CD4-positive, alpha-beta T cell (primary cell): ENCODE measurements at places on chromosomes 6 and 20.

DNA sequence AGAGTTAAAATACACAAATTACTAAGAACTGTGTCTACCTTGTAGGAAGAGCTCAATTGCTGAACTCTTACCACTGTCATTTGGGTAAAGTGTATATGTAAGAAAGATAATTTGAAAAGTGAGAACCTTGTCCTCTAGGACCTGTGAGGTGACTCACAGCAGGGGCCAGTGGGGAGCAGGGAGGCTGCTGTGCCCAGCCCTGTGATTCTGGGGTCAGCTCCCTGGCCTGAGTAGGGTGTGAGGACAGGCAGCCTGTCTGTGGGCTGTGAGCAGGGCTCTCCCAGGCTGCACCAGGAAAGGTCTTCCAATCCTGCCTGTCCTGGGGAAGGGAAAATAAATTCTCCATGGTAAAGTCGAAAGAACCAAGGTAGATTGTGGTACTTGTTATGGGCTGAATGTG is 27.3 kb upstream of the SIRPG start:
- peaks cover 31% of the 10 kb centered on the region for H3K4me1 ChIP-seq
- peak overlapping the region; percentile 66 for H3K27ac ChIP-seq
- no peaks in the 10 kb centered on the region for H3K36me3 ChIP-seq
- H3K4me3 ChIP-seq = peak overlapping the region; percentile 49
- DNase-seq = no peak

- H3K36me3 ChIP-seq = no peaks in the 10 kb centered on the region
- H3K27me3 ChIP-seq = no peaks in the 10 kb centered on the region
- no peak overlapping the region for H3K4me3 ChIP-seq
- no peak for DNase-seq
- H3K4me1 ChIP-seq = no peaks in the 10 kb centered on the region
- H3K27ac ChIP-seq = no peak overlapping the region
Measured at GRCh38 chr6:73145690-73146089, 79.6 kb downstream of the KHDC1L start.

- no peak overlapping the region for H3K27ac ChIP-seq
- no peak overlapping the region for H3K4me3 ChIP-seq
- no peaks in the 10 kb centered on the region for H3K36me3 ChIP-seq
- H3K27me3 ChIP-seq = no peaks in the 10 kb centered on the region
- H3K4me1 ChIP-seq = peaks cover 4% of the 10 kb centered on the region
Measured at GRCh38 chr20:17556837-17557674, 12.8 kb upstream of the DSTN start.

DNA sequence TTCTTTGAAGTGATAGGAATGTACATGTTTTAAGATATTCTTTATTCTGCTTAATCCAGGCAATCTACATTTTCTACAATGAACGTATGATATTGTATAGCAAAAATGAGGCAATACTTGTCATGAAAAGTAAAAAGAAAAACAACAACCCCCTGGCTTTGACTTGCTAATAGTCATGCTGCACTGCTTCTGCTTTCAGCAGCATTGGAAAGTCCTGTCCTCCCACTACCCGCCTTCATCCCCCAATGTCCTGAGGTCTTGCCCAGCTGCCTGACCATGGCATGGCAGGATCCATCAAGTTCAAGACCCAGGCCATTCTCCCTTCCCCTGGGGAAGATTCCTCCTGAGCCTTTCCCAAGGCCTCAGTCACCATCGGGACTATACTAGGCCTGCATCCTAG is 156.5 kb downstream of the SH3BGRL2 start:
- no peak for DNase-seq
- no peak overlapping the region for H3K4me3 ChIP-seq
- H3K27ac ChIP-seq = no peak overlapping the region

DNA sequence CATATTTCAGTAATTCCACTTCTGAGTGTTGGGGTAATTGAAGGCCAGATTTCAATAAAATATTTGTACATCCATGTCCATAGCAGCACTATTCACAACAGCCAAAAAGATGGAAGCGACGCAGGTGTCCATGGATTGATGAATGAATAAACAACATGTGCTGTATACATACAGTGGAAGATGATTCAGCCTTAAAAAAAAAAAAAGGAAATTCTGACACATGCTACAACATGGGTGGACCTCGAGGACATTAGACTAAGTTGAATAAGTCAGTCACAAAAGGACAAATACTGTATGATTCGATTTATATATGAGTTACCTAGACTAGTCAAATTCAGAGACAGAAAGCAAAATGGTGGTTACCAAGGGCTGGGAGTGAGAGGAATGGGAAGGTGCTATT is 57.2 kb downstream of the TRAM2 start:
- no peaks in the 10 kb centered on the region for H3K4me1 ChIP-seq
- peaks cover 33% of the 10 kb centered on the region for H3K36me3 ChIP-seq
- no peak for DNase-seq
- no peak overlapping the region for H3K4me3 ChIP-seq
- no peak overlapping the region for H3K27ac ChIP-seq
- H3K27me3 ChIP-seq = no peaks in the 10 kb centered on the region

DNA sequence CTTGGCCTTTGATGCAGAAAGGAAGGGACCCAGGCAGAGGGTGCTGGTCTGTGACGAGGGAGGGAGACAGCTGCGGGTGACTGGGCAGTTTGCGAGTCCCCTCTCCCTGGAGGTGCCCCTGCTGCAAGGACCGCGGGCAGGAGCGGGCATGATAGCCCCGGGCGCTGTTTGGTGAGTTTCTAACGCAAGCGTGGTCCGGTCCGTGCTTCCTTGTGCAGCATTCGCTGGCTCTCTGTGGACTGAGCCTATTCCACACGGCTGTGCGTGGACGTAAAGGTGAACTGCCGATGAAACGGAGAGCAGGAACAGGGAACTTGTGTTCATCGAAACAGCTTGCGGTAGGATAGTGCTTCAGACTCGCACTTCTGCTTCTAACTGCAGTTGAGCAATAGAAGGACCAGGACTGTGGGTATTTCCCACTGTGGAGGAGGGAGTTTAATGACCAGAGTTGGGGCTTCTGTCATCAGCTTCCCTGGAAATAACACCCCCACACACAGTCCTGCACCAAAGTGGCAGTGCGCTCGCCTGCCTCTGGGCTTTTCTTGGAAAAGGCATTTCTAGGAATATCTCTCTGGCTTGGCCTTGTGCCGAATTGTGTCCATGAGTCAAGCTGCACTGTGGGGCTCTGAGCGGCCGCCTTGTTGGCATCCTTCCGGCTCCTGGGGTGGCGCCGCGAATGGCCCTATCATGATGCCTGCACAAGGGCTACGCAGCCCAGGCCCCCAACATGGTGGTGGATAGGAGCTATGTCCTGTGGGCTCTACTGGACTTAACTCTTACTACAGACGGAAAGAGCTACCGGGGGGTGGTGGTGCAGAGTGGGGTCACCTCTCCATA is 48.9 kb downstream of the DUSP22 start:
- no peak overlapping the region for H3K27ac ChIP-seq
- no peaks in the 10 kb centered on the region for H3K27me3 ChIP-seq
- no peaks in the 10 kb centered on the region for H3K36me3 ChIP-seq
- no peak overlapping the region for H3K4me3 ChIP-seq

- H3K4me3 ChIP-seq = no peak overlapping the region
- H3K27me3 ChIP-seq = no peaks in the 10 kb centered on the region
- DNase-seq = no peak
Measured at GRCh38 chr6:72271531-72271930, 350.3 kb upstream of the KCNQ5 start.

- H3K4me3 ChIP-seq = no peak overlapping the region
- no peaks in the 10 kb centered on the region for H3K4me1 ChIP-seq
- DNase-seq = no peak
- H3K27me3 ChIP-seq = no peaks in the 10 kb centered on the region
- H3K27ac ChIP-seq = no peak overlapping the region
Measured at GRCh38 chr6:41697861-41698781, 37.3 kb downstream of the TFEB start.

DNA sequence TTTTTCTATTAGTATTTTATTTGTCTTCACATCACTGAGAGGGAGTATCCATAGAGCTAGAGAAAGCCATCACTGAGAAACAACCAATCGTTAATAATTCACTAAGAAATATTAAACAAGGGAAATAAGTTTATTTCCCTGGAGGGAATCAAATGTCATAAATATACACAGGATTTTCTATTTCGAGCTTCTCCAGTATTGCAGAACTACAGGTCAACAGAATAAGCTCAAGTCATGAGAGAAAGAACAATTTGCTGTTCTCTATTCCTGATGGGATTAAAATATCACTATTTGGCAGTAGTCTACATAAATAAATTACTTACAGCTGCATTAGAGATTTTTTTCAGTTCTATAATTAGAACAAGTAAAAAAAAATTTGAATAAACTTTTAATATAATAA is 2.2 kb upstream of the FAM162B start:
- H3K27ac ChIP-seq = no peak overlapping the region
- no peak for DNase-seq

- no peaks in the 10 kb centered on the region for H3K4me1 ChIP-seq
- no peak overlapping the region for H3K4me3 ChIP-seq
- H3K27ac ChIP-seq = no peak overlapping the region
- no peak for DNase-seq
Measured at GRCh38 chr6:30041821-30042220, 19.2 kb upstream of the POLR1H start.

DNA sequence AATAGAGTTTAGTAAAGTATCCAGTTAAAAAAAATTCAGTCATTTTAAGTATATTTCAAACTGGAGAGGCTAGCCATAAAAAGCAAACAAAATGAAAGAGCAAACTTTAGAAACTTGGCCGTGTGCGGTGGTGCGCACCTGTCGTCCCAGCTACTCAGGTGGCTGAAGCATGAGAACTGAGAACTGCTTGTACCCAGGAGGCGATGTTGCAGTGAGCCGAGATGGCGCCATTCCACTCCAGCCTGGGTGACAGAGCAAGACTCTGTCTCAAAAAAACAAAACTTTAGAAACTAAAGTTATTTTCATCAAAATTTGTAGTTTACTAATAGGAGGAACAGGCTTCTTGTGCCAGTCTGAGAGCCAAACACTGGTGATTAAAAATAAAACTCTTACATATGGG is 100.2 kb upstream of the POPDC3 start:
- no peak for DNase-seq
- H3K27me3 ChIP-seq = no peaks in the 10 kb centered on the region
- peaks cover 82% of the 10 kb centered on the region for H3K36me3 ChIP-seq
- no peak overlapping the region for H3K4me3 ChIP-seq
- no peaks in the 10 kb centered on the region for H3K4me1 ChIP-seq

- no peak overlapping the region for H3K27ac ChIP-seq
- H3K36me3 ChIP-seq = no peaks in the 10 kb centered on the region
- no peaks in the 10 kb centered on the region for H3K4me1 ChIP-seq
- H3K4me3 ChIP-seq = no peak overlapping the region
- H3K27me3 ChIP-seq = peaks cover 7% of the 10 kb centered on the region
Measured at GRCh38 chr6:155449450-155450239, 6.0 kb downstream of the NOX3 start.

- no peaks in the 10 kb centered on the region for H3K27me3 ChIP-seq
- peak overlapping the region; percentile 49 for H3K27ac ChIP-seq
- peaks cover 18% of the 10 kb centered on the region for H3K4me1 ChIP-seq
- H3K4me3 ChIP-seq = peak overlapping the region; percentile 99
- no peaks in the 10 kb centered on the region for H3K36me3 ChIP-seq
Measured at GRCh38 chr6:46129291-46129628, 529 bp upstream of the ENPP4 start.

DNA sequence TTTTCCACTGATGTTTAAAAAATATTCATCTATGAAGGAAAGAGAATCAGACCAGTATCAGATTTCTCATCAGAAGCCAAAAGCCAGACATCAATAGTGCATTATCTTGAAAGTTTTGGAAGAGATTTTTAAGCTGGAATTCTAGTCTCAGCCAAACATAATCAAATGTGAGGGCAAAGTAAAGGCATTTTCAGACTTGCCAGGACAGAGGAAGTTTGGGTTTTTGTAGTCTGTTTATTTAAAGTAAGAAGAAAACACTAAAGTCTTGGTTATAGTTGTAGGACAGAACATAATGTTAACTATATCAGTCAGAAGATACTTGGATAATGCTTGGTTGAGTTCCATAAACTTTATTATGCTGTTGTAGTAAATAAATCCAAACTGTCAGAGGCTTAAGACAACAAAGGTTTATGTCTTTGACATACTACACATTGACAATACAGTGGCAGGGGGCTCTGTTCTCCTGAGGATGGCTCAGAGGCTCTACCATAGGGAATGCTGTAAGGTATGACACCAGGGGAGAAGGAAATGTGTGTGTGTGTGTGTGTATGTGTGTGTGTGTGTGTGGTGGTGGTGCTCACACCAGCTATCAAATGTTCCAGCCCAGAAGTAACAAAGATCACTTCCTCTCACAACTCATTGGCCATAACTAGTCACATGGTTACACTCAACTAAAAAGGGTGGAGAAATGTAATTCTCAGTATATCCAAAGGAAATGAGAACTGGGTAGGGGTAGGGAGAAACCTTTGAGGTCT is 26.7 kb upstream of the YWHAB start:
- no peak overlapping the region for H3K27ac ChIP-seq
- no peaks in the 10 kb centered on the region for H3K4me1 ChIP-seq
- H3K27me3 ChIP-seq = no peaks in the 10 kb centered on the region

GRCh38 chr6:14917109-14917910 is 328.6 kb upstream of the JARID2 start:
- no peaks in the 10 kb centered on the region for H3K36me3 ChIP-seq
- no peaks in the 10 kb centered on the region for H3K27me3 ChIP-seq
- no peak overlapping the region for H3K4me3 ChIP-seq
- H3K27ac ChIP-seq = no peak overlapping the region
- peaks cover 3% of the 10 kb centered on the region for H3K4me1 ChIP-seq

GRCh38 chr6:133631421-133631820 is 257.5 kb upstream of the TCF21 start:
- H3K36me3 ChIP-seq = no peaks in the 10 kb centered on the region
- H3K27me3 ChIP-seq = no peaks in the 10 kb centered on the region
- DNase-seq = no peak
- no peak overlapping the region for H3K27ac ChIP-seq

GRCh38 chr6:112061605-112062004 is 7.7 kb downstream of the CCN6 start:
- no peak overlapping the region for H3K4me3 ChIP-seq
- H3K4me1 ChIP-seq = no peaks in the 10 kb centered on the region
- no peak overlapping the region for H3K27ac ChIP-seq
- no peak for DNase-seq

- no peak for DNase-seq
- H3K4me1 ChIP-seq = peaks cover 4% of the 10 kb centered on the region
Measured at GRCh38 chr6:45633272-45633908, 255.7 kb upstream of the SUPT3H start.
